ENCODE measurements at places on chromosomes 7 and 10.

DNA sequence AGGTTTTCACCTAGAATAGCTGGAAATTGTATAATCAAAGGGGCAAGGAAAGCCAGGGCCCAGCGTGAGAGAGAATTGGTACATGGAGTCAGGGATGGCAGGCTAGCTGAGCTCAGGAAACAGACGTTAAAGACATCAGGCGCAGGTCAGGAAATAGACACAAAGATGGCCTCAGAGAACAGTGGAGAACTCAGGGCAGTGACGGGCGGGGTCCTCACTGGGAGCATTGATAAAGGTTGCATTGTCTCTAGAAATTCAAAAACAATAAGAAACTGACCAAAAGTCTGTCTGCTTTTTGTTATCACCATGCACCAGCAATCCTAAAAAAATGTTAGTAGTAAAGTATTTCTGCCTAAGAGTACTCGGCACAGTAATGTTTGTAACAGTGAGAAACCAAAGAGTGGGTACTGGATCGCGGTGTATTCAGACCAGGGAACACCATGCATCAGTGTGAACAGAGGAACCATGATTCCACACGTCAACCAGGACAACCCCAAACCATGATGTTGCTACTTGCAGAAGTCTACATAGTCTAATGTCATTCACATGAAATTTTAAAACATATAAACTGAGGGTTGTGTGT, 81.9 kb upstream of the AUTS2 start:
- no peak for DNase-seq

- DNase-seq: no peak
Observed at GRCh38 chr7:3605222-3605621, 304.2 kb downstream of the SDK1 start.

DNA sequence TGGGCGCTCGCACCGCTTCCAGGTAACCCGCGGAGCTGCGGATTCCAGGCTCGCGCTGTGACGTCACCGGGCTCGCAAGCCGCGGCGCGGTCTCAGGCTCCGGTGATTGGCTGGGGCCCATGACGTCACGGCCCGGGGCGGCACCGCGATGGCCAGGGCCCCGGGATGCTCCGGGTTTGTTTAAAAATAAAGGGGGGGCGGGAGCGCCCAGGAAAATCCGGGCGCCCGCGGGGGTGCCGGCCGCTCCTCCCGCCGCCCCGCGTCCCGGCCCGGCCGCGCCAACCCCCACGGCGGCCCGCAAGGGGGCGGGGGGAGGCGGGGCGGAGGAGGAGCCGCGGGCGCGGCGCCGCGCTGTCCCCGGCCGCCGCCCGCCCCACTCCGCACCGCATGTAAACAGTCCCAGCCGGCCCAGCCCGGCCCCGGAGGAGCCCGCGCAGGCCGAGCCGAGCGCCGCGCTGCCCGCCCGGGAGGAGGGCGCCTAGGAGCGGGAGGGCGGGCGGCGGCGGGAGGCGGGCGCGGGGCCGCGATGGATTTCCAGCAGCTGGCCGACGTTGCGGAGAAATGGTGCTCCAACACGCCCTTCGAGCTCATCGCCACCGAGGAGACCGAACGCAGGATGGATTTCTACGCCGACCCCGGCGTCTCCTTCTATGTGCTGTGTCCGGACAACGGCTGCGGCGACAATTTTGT, at the start of gene MTURN:
Gene MTURN (plus strand): TSS at position 376 of the 690 bp plus-strand sequence. CDS start 151 bp downstream, at position 527.
- DNase-seq: peak; percentile 95

DNA sequence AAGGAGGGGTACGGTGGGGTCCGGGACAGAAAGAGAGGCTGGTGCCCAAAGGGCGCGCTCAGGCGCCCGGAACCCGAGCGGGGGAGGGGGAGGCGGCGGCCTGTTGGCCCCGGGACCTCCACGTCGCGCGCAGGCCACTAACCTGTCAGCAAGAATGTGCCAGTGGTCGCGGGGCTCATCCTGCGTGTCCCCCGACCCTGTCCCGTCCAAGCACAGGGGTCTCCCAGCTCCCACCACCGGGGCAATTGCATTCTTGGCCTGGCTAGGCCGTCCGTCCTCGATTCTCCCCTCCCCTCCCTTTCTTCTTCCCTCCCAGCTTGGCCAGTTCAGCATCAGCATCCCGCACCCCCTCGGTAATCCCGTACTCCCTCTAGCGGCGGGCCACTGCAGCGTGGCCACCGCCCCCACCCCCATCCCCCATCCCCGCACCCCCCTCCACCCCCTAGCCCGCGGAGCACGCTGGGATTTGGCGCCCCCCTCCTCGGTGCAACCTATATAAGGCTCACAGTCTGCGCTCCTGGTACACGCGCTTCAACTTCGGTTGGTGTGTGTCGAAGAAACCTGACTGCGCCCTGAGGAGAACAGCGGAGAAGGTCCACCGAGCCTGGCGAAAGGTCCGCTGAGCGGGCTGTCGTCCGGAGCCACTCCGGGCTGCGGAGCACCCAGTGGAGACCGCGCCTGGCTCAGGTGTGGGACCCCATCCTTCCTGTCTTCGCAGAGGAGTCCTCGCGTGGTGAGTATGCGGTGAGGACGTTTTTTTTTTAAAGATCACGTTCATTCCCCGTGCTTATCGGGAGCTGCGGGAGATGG, at the start of gene SGCE:
Gene SGCE (minus strand): TSS at position 286 of the 810 bp plus-strand sequence. CDS start 35 bp downstream, at position 251.
- DNase-seq: peak; percentile 83

GRCh38 chr10:21402606-21403083, 122.8 kb downstream of the SKIDA1 start:
- no peak for DNase-seq

DNA sequence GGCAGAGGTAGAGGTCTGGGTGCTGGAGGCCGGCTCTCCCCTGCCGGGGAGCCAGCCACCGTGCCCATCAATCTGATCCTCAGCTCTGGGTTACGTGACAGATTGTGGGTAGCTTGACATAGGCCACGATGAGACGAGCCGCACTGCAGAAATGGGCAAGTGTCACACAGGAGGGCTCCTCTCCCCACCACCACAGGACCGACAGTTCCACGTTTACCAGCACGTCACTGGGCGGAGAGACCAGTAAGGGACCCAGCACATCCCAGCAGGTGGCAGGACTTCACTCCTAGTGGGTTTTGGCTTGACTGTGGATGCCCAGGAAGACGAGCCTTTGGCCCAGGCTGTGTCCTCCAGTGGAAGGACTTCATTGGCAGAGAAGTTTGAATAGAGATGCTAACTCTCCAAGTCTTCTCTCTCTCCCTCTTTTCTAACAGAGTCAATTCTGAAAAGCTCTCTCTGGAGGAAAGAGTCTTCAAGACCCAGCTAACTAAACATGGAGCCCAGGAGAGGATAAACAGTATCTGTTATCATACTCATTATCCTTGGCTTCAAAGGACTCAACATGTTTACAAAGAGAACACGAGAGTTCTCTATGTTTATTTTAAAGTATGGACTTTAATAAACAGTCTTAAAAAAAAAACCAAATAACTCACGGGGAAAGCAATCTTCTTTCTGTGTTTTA, 129.3 kb upstream of the JCAD start:
- no peak for DNase-seq

DNA sequence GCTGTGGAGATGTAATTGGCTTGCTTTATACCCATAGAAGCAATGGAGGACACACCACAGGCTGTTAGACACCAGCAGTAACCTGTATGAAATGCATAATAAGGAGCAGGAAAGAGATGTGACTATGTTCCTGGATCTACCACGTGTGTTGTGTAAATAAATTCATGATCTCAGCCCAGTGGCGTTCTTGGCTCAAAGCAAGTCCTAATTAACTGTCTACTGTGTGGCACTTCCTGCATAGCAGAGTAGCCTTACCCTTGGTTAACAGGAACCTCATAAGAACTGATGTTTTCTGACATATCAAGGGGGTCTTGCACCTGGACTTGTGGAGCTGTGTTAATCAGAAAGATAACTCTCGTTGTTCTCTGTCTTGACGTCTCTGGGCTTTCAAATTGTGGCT, 25.7 kb upstream of the FAM180A start:
- DNase-seq: peak; percentile 77

- peak; percentile 0 for DNase-seq
Observed at GRCh38 chr10:131848741-131849590, 51.8 kb upstream of the PPP2R2D start.

DNA sequence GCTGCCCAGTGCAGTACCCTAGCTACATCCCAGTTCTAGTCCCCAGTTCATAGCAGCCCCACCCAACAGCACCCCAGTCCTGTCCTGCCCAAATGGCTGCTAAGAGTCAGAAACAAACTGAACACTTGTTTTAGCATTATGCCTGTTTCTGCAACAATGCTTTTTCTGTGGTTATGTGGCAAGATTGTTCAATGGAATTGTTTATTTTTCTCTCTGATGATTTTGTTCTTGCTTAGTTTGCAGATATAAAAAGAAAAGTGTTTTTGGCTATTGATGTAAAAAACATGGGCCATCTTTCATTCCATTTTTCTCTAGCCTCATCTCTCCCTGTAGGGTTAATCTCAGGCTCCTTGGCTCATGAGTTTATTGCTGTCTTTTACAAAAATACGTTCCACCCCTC, 42.5 kb downstream of the LRRC4 start:
- no peak for DNase-seq

DNA sequence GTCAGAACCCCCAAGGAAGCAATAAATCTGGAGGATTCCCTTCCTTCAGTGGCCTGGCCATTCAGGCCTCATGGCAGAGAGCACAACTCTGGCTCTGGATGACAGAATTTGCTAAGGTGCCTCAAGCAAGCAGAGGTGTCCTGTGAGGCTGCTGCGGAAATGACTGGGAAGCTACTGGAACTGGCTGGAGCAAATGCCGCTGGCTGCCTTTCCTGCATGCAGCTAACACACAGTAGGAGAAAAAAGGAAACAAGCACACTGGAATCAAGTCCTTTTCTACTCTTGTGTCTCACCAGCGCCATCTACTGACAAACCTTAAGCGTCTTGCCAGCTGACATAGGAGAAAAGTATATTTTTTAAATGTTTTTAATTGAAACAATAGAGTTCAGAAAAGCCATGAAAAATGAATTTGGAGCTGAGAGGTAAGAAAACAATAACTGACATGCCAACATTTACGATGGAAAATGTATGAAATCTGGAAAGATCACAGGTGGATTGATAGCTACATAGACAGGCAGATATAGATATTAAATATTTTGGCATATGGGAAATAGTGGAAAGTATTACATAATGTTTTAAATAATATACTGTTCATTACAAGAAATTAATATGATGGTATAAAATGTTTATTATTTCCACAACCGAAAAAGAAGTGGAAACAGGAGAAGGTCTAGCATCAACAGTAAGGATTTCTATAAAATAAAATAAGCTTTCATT, 951.6 kb downstream of the ANKRD7 start:
- DNase-seq: peak; percentile 66

DNA sequence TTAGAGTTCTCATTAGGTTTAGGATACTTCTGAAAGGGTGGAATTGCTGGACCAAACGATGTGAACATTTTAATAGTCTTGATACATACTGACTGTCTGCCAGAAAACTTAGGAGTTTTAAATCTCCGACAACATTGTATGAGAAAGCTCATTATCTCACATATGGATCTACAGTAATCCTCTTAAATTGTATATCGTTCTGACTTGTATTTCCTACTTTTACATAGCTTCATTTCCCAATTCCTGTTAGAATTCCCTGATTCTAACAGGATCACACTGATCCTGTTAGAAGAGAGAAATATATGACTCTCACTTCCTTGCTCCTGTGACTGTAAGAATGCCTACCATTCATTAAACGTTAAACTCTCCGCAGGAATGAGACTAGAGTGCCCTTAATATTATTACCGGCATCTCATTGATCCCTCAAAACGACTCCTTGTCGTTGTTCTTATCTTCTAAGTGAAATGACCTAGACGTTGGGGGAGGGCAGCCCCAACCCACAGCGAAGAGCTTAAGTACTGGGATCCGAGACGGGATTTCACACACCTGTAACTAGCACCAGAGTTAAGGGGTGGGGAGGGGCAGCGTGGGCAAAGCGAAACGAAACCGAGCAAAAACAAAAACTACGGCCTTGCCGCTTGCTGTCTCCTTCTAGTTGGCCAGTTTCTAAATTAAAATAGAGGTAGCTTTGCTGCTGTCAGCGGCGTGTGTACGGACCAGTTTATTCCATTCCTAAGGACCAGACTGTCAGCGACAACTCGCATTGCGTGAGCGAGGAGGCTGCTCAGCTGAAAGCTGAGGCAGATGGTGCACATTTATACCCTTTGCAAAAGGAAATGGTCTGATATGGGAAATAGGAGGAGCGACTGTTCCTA, 678 bp upstream of the TMEM106B start:
- DNase-seq: peak; percentile 75

- peak; percentile 85 for DNase-seq
Observed at GRCh38 chr10:12638103-12638502, 288.8 kb downstream of the CAMK1D start.

- DNase-seq: no peak
Observed at GRCh38 chr10:132110713-132111112, 45.0 kb downstream of the JAKMIP3 start.

DNA sequence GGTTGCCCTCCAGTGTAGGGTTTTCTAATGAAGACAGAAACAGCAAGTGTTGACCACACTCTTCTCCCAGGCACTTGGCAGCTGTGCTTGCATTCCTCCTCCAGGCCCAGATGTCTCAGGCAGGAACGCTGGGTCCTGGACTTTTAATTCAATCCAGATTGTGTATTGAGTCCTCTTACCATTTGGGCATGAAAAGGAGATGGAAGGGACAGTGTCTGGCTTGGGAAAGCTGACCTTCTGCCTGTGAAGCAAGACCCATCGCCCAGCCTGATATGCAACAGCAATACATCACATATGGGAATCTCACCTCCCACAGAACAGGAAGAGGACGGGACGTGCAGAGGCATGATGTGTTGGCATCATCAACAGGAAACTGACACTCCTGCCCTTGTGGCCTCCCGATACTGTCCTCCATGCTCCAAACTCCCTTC, 174.4 kb upstream of the LYZL2 start:
- no peak for DNase-seq

- no peak for DNase-seq
Observed at GRCh38 chr10:78556705-78557432, 511.9 kb upstream of the ZMIZ1 start.

- DNase-seq: no peak
Observed at GRCh38 chr10:33117230-33117629, 159.2 kb upstream of the ITGB1 start.

- DNase-seq: no peak
Observed at GRCh38 chr7:159013825-159014289, 130.8 kb downstream of the VIPR2 start.

DNA sequence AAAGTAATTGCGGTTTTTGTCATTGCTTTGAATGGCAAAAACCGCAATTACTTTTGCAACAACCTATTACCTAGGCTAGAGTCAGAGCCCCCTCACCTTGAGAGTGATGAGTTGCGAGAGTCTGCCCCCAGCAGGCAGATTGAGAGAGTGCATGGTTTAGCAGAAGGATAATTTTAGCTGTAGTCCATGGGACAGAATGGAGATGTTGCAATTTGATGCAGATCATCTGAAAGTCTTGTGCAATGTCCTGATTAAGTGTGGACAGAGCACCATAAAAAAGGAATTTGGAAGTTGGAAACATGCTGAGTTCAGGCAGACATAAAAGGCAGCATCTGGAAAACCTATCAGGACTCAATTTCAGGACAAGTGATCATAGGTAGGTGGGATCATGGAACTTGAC, 48.7 kb downstream of the GPR141 start:
- DNase-seq: no peak

GRCh38 chr7:117411539-117411938, 15.8 kb downstream of the ASZ1 start:
- DNase-seq: no peak

GRCh38 chr10:120982507-120982906, 131.3 kb downstream of the WDR11 start:
- no peak for DNase-seq

All from NCI-H1417 (cell line).